CD4-positive, CD25-positive, alpha-beta regulatory T cell (primary cell): ENCODE measurements at places on chromosomes 2 and 18.

GRCh38 chr2:26756337-26756736 lies 7.7 kb upstream of the SLC35F6 start:
- H3K27ac ChIP-seq = no peak overlapping the region
- no peak overlapping the region for H3K4me3 ChIP-seq
- no peak for DNase-seq

- H3K27me3 ChIP-seq = no peaks in the 10 kb centered on the region
- H3K4me3 ChIP-seq = peak overlapping the region; percentile 58
- peak overlapping the region; percentile 30 for H3K27ac ChIP-seq
- peaks cover 13% of the 10 kb centered on the region for H3K4me1 ChIP-seq
Observed at GRCh38 chr2:214737188-214737587, 72.3 kb downstream of the BARD1 start.

DNA sequence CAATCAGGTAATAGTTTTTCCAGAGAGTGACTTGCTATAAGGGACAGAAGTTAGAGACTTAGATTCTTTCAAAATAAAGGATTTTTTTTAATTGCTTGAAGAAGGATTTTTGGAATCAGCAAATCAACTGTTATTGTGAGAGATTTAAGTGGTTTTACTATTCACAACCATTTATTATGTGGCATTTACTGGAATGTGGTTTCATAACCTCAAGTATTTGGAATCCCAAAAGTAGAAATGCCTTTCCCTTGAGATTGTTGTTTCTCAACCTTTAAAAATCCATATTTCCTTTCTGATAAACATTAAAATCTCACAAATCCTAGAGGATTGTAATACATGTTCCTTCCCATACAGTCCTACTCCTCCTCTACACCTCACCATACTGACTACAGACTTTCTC lies 5.0 kb downstream of the TANK start:
- no peak for DNase-seq
- peak overlapping the region; percentile 67 for H3K27ac ChIP-seq
- peaks cover 71% of the 10 kb centered on the region for H3K4me1 ChIP-seq
- peaks cover 5% of the 10 kb centered on the region for H3K36me3 ChIP-seq
- H3K4me3 ChIP-seq = peak overlapping the region; percentile 97

GRCh38 chr18:69143084-69143483 lies 257.6 kb upstream of the DOK6 start:
- no peaks in the 10 kb centered on the region for H3K36me3 ChIP-seq
- no peaks in the 10 kb centered on the region for H3K27me3 ChIP-seq
- no peaks in the 10 kb centered on the region for H3K4me1 ChIP-seq
- no peak for DNase-seq

DNA sequence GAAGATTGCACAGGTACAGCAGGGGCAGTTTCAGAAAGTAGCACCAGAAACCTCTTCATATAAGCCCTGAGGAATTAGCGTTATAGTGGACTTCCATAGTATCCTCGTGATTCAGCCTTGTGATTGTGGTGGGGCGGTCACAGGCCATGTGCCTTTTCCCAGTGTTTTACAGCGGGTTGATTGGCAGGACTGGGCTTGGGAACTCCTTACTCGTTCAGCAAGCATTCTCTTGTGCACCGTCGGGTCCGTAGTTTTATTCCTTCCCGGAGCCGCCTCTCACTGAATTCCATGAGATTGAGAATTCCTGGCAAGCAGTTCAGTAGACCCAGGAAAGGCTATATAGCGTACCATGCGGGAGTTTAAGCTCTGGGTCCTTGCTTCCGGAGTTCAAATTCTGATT lies 5.2 kb downstream of the COPS8 start:
- H3K27ac ChIP-seq = no peak overlapping the region
- peaks cover 66% of the 10 kb centered on the region for H3K36me3 ChIP-seq
- H3K27me3 ChIP-seq = no peaks in the 10 kb centered on the region
- no peak for DNase-seq
- H3K4me1 ChIP-seq = peaks cover 4% of the 10 kb centered on the region

DNA sequence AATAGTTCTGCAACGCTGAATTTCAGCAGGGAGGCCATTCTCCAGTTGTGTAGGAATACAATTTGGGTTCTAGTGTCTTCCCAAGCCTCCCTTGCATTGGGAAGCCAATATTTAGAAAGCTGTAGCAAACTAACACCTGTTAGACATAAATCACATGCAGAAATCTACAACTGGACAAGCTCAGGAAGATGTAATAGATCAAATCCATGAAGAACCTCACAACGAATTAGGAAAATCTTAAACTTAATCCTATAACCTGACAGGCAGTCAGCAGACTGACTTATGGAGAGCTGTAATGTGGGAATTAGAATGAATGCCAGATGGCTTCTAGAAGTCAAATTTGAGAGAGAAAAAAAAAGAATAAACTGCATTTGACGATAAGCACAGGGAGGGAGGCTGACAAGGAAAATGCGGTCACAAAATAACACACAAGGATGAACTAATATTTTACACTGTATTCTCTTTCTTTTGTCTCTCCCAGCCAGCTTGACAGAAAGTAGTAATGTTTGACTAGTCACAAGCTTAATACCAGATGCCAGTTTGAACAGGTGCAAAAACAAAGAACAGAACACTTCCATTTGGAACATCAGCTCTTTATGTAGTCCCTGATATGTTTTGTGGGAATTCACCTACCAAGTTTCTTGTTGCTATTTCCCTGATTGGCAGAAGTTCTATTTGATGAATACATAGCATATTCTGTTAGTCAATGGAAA lies 50.8 kb upstream of the FANCL start:
- H3K4me1 ChIP-seq = no peaks in the 10 kb centered on the region
- peaks cover 4% of the 10 kb centered on the region for H3K27me3 ChIP-seq
- no peak for DNase-seq

DNA sequence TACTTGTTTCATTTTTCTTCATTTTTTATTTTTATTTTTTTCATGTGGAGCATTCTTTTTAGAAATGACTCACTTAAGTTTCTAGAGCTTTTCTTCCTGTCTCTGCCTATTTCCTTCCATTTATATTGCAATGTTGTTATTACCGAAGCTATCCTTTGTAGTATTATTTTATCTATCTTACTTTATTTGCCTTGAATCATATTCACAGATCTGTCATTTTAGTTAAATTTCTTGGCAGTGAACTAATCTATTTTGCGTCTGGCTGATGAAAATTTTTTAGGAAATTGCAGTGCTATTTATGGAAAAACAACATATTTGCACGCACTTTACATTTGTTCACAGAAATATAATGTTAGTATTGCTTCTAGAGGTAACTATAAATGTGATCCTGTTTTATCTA lies 956.9 kb upstream of the SLC39A10 start:
- no peaks in the 10 kb centered on the region for H3K36me3 ChIP-seq
- no peaks in the 10 kb centered on the region for H3K27me3 ChIP-seq
- H3K27ac ChIP-seq = no peak overlapping the region
- DNase-seq = no peak

DNA sequence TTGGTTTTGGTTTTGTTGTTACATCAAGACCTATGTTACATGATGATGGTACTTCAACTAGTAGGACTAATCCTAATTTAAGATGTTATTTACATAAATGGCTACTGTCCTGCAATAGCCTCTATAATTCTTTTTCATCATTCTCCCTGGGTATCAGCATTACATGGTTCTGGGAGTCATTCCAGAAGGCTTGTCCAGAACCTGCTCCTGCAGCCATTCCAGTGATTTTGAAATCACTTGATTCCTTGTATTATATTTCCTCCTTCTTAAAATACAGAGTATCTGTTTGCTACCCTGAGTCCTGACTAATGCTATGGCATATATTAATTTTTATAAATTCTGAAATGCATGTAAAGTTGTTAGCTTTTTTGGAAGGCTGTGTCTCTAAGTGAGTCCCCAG lies 400.5 kb upstream of the MEIS1 start:
- no peaks in the 10 kb centered on the region for H3K27me3 ChIP-seq
- no peak overlapping the region for H3K27ac ChIP-seq
- H3K4me1 ChIP-seq = no peaks in the 10 kb centered on the region
- H3K4me3 ChIP-seq = no peak overlapping the region

DNA sequence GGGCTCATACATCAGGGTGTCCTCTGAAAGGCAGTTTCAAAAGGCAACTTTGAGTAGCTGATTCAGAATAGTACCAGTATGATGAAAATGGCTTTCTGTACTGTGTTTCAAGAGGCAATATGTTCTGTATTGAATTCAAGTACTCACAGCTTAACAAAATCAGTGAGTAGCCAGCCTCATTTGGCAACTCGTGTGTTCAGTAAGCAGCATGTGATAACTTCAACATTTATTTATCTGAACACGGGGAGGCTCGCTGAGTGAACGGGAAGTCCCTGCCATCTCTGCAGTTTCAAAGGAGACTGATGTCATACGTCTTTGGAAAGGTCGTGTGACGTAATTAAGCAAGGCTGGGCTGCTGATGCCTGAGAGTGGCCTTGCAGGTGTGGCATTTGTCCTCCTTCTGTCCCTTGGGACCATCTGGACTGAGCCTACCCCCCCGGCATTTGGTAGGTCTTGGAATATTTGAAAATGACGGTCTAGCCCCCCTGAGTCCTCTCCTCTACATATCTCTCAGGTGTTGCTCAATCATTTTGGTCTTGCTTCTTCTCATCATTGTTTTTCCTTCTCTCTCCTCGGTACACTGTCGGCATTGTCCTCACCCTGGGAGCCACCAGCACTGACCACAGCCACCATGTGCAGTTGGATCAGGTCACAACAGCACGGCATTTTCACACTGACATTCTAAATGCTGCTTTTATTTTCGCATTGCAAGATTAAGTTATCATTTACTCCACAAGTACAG lies 62.8 kb downstream of the SMIM21 start:
- H3K4me1 ChIP-seq = no peaks in the 10 kb centered on the region
- H3K4me3 ChIP-seq = no peak overlapping the region
- no peak overlapping the region for H3K27ac ChIP-seq
- H3K27me3 ChIP-seq = no peaks in the 10 kb centered on the region

GRCh38 chr18:45962866-45963265 lies 4.3 kb downstream of the EPG5 start:
- peaks cover 12% of the 10 kb centered on the region for H3K36me3 ChIP-seq
- no peaks in the 10 kb centered on the region for H3K27me3 ChIP-seq
- H3K4me1 ChIP-seq = peaks cover 59% of the 10 kb centered on the region
- H3K4me3 ChIP-seq = peak overlapping the region; percentile 38

GRCh38 chr2:231640641-231641111 lies 48.0 kb downstream of the TEX44 start:
- H3K36me3 ChIP-seq = no peaks in the 10 kb centered on the region
- H3K27ac ChIP-seq = no peak overlapping the region
- no peak overlapping the region for H3K4me3 ChIP-seq
- no peaks in the 10 kb centered on the region for H3K27me3 ChIP-seq
- peaks cover 10% of the 10 kb centered on the region for H3K4me1 ChIP-seq

DNA sequence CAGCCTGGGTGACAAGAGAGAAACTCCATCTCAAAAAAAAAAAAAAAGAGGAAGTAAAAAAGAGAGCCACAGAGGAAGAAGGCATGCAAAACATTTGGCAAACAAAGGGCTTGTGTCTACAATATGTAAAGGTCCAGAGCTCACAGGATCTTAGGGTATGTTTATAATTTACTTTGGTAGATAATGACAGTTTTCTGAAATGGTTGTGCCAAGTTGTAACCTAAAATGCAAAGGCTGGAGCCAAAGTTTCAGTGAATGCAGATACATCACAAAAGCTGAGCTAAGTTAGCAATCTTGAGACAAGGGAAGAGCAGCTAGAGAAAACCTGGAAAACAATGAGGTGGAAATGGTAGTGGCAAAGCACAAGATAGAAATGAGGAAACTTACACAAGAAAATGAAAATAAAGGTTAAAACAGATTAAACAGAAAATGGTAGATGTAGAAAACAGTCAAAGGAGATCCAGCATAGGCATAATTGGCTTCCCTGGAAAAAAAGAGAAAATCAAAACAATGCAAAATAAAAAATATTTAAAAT lies 77.5 kb upstream of the HK2 start:
- DNase-seq = no peak
- no peak overlapping the region for H3K27ac ChIP-seq
- H3K4me3 ChIP-seq = no peak overlapping the region

- no peak overlapping the region for H3K4me3 ChIP-seq
- H3K27ac ChIP-seq = no peak overlapping the region
- peaks cover 9% of the 10 kb centered on the region for H3K27me3 ChIP-seq
- no peaks in the 10 kb centered on the region for H3K36me3 ChIP-seq
Observed at GRCh38 chr2:218168635-218169462, 2.1 kb upstream of the CXCR1 start.

GRCh38 chr2:11123001-11123809 lies 32.1 kb upstream of the SLC66A3 start:
- no peaks in the 10 kb centered on the region for H3K27me3 ChIP-seq
- no peak for DNase-seq
- no peaks in the 10 kb centered on the region for H3K4me1 ChIP-seq

DNA sequence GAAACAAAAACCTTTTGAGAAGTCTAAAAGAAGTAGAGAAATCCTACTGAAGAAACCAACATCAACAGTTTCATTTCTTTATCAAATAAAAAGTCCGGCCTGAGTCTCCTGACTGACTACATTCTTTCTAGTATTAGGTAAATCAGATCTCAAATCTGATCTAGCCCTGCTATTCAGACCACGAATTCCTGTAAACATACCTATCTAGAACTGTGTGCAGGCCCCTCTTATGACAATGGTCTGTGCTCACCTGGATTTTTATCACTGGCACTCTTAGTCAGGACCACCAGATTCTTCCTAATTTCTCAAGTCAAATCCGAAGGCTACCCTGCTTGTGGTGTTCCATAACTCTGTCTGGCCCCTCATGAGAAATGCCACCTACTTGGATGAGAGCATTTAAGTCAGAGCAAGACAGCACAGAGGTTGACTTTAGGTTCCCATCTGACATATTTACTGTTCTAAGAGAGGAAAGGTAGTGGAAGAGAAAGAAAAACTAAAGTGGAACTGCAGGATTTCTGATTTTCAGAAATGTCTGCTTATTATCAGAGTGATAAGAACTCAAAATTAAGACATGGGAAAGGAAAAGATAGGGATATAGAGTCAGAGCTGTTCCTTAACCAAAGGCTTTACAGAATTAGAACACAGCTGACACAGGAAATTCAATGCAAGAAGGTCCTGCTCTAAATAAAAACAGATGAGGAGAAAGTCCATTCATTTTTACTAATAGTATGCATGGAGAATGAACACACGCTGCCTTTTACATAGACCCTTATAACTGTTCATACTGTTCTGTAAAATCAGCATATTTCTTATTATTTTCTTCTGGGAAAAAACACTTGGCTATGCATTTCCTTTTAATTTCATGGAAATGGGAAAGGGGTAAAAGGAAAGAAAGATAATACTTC lies 56.5 kb downstream of the SLC8A1 start:
- no peaks in the 10 kb centered on the region for H3K4me1 ChIP-seq
- H3K4me3 ChIP-seq = no peak overlapping the region
- H3K27ac ChIP-seq = no peak overlapping the region
- DNase-seq = no peak
- no peaks in the 10 kb centered on the region for H3K27me3 ChIP-seq
- H3K36me3 ChIP-seq = no peaks in the 10 kb centered on the region

- no peaks in the 10 kb centered on the region for H3K36me3 ChIP-seq
- no peak for DNase-seq
- no peak overlapping the region for H3K4me3 ChIP-seq
- no peaks in the 10 kb centered on the region for H3K4me1 ChIP-seq
Observed at GRCh38 chr18:35605686-35606417, 24.3 kb downstream of the GALNT1 start.

DNA sequence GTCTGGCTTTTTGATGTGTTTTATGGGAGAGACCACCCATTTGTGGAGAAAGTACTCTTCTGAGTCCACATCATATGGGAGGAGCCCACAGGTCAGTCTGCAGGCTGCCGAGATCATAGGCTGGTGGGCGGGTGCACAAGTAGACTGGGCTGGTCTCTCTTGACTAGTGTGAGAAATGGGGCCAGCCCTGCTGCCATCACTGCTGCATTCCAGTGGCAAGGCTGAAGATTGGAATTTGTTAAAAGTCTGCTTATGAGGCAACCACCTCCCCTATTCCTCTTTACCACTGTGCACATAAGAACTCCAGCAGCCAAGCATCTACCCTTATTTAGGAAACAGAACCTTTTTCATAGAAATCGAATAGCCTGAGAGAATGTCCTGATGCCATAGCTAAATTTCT lies 200.7 kb downstream of the DIS3L2 start:
- peaks cover 31% of the 10 kb centered on the region for H3K36me3 ChIP-seq
- no peak for DNase-seq
- no peak overlapping the region for H3K4me3 ChIP-seq
- no peaks in the 10 kb centered on the region for H3K4me1 ChIP-seq
- no peak overlapping the region for H3K27ac ChIP-seq
